Fibroblast of upper back skin (primary cell): ENCODE measurements at places on chromosomes 1 and 21.

DNA sequence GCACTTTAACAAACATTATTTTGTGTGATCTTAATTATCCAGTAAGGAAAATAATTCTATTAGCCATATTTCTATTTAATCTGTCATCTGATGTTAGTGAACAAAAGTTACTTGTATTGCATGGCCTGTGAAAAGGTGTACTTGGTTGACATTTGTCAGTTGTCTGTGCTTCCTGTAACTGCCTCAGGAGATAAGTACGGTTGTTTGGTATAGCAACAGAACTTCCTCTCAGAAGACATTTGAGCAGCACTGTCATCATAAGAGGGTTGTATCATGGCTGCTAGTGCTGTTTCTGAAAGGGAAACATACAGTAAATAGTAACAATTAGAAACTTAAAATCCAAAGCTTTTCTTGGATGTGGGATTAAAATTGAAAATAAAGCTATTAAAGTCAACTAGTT is 3.4 kb downstream of the BLZF1 start:
- DNase-seq = no peak

GRCh38 chr1:160853014-160853413 is 9.7 kb downstream of the CD244 start:
- DNase-seq = no peak

- DNase-seq = no peak
These were observed 24.5 kb downstream of the PTTG1IP start for GRCh38 chr21:44848821-44849521.

GRCh38 chr1:43204394-43204793 is 32.3 kb downstream of the CFAP57 start:
- DNase-seq = no peak

GRCh38 chr21:18129526-18129925 is 115.1 kb upstream of the CHODL start:
- DNase-seq = no peak

GRCh38 chr1:112358798-112359408 is 37.1 kb upstream of the CTTNBP2NL start:
- peak; percentile 51 for DNase-seq

DNA sequence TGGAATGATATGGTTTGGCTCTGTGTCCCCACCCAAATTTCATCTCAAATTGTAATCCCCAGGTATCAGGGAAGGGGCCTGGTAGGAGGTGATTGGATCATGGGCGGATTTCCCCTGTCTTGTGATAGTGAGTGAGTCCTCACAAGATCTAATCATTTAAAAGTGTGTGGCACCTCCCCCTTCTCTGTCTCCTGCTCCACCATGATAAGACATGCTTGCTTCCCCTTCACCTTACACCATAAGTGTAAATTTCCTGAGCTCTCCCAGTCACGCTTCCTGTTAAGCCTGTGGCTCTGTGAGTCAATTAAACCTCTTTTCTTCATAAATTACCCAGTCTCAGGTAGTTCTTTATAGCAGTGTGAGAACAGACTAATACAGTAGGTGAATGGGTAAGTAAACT is 109.3 kb downstream of the DMRTB1 start:
- no peak for DNase-seq

- DNase-seq = no peak
These were observed 408.6 kb downstream of the PRDM2 start for GRCh38 chr1:14108356-14109275.

DNA sequence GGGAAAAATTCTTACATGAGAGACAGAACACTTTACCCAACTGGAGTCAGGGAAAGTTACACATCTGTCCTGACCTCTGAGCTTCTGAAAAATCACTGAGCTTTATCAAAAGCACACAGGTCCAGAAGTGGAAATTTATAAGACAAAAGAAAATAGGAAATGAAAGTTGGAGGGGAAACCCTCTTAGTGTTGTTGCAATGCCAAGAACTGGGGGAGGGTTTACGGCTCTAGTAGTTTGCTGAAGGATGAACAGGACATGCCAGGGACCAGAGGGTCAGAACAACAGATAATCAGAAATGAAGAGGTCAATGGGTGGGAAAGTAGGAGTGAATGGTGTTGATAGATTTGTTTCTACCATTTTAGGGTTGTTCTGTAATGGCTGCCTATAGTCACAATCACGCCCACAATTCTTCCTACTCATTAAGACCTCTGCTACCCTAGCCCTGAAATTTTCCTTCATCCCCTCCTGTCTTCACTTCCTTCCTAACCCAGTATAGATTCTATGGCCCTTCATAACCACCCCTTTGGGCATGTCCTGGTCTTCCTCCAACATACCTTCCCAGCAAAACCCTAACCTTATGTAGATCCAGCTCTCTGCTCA is 30.3 kb upstream of the FMOD start:
- DNase-seq = no peak
